NCI-H510A treated with DMSO at 0.1 percent for 48 hours (cell line): ENCODE measurements at places on chromosomes 7 and 10.

GRCh38 chr10:96671211-96671890 lies 49.0 kb downstream of the PIK3AP1 start:
- DNase-seq, result no peak

DNA sequence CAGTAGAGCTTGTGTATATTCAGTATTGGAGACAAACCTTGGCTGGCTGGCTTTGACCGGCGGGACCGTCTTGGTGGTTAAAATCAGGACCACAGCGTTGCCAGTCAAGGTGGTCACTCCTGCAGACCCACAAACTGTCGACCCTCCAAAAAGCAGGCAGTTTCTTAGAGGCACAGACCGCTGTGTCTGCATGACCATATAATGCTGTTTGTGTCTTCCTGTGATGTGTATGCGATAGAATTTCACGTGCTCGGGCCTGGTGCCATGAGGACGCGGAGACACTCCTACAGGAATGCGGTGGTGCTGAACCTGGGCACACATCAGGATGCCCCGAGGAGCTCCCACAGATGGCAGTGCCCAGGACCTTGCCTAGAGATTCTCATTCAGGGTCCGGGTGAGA lies 34.8 kb downstream of the BNIP3 start:
- no peak for DNase-seq

DNA sequence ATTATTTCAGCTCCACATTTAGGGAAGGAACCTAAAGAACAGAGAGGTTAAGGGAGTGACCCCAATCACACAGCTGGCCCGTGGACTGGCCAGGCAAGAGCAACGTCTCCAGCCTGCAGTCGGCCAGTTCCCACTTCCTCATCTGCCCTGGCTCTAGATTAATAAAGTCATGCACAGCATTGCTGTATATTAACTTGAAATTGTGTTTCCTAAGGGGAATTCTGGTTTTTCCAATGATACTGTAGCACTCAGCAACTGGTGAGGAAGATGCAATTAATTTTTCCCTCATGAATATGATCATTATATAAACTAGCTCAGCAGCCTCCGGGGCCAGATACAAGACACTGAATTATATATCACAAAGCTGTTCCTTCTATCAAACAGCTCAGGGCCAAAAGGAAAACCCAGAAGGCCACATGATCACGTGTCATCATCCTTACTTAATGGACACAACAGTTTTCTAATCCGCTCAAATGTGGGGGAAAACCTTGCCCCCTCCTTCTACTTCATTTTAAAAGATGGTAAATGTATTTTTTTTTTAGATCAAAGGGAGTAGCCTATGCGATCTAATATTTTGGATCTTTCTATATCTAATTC lies 295.3 kb upstream of the PRKCQ start:
- no peak for DNase-seq

DNA sequence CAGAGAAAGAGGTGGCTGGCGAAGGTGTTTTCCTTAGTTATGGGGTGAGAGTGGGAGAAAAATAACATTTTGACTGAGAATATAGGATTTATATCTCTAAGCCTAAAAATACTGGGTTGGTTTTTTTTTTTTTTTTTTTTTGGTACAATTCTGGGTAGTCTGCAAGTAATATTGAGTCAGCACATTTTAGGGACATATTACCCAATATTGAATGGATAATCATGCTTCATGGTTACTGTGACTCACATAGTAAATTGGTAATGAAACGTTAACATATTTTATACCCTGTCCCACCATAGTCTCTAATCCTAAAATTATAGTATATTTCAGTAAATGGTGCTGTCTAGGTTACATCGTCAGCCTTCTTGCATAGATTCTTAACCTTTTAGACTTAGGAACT lies 91.4 kb downstream of the TPST1 start:
- no peak for DNase-seq

- DNase-seq, result no peak
Observed at GRCh38 chr10:18456984-18457383, 194.4 kb downstream of the NSUN6 start.

GRCh38 chr10:70193391-70193844 lies 23.1 kb upstream of the SAR1A start:
- DNase-seq, result no peak
